ENCODE measurements at places on chromosomes 5 and 9.

DNA sequence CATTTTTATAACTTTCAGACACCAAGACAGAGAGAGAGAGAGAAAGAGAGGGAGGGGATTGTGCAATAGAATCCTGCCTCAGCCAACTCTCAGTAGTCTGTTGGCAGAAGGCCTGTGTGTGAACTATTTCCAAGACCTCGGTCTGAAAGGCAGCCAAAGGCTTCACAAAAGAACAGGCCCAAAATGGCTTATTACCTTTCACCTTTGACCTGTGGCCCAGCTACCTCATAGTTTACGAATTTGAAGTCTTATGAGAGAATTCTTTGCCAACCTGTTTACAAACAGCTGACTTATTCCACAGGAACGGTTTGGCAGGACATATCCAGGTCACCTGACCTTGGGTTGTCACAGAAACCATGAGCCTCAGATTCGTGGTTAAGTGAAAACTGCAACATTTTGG lies 48.6 kb downstream of the NR2F1-AS1 start:
- DNase-seq: no peak

DNA sequence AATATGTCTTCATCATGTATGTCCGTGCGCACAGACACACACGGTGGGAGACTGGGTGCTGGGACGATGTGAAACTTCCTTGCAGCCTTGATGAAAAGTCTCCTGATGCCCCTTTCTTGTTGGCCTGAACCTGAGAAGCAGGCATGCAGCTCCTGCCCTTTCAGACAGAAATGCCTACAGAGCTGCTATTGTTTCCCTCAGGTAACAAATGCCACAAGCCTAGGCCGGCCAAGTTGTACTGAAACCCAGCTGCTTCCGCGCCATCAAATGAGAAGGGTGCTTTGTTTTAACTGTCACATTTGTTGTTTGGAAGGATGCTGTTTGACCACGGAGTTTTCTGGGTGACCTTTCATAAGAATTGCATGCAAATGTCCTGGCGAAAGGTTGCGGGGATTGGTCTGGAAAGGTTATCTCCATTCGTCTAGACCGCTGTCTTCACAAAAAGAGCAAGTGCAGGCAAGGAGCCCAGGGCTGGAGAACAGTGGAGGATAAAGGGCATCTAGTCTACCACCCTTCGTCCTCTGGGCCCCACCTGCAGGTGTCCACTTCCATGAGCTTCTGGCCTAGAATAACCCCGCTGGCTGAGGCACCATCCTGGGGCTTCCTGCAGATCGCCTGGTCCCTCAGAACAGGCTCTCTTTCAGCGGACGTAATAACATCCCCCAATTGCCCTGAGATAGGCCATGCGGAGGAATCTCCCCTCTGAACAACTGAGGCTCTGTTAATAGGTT lies 197.2 kb downstream of the SEMA6A start:
- no peak for DNase-seq

- no peak for DNase-seq
These were observed 85.0 kb downstream of the STK10 start for GRCh38 chr5:172102913-172103626.

DNA sequence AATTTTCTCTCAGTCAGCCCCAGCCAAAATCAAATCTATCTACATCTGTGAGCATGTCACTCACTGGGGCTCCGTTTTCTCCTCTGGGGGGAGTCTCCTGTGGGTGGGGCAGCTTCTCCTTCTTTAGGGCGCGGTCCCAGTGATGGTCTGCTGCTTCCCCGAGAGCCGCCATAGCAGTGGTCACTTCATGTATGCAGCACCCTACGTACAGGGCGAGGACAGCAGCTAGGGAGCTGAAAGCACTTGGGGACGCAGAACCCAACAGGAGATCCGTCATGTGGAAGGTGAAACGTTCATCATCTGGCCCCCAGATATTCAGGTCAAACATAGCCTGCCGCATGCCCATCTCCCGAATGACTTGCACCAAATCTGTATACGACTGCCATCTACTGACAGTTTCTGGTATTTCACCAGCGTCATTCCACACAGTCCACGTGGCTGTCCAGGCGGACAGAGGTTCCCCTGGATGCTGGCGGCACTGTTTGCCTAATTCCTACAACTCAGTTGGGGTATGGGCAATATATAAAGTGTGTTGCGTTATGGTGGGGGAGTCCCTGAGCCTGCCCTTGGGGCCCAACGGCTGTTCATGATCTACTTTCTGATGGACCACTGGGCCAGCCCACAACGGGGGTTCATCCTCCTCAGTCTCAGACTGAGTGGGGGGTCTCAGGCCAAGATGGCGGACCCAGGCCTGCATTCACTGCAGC lies 795.0 kb downstream of the EFNA5 start:
- DNase-seq: no peak

DNA sequence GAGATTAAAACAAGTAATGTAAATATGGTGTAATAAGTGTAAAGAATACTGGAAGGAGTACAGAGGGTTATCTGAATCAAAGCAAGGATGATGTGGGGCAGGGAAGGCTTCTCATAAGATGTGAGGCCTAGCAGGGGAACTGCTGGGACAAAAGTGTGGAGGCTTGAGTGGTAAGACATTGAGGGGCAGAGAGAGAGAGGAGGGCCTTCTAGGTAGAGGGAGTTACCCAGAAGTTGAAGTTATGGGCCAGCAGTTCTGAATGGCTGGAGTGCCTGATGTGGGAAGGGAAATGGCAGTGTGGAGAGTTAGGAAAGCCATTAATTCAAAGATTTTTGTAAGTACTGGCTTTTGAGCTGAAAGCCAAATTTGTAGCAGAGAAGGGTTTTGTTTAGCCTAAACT lies 36.8 kb downstream of the CPEB4 start:
- no peak for DNase-seq

DNA sequence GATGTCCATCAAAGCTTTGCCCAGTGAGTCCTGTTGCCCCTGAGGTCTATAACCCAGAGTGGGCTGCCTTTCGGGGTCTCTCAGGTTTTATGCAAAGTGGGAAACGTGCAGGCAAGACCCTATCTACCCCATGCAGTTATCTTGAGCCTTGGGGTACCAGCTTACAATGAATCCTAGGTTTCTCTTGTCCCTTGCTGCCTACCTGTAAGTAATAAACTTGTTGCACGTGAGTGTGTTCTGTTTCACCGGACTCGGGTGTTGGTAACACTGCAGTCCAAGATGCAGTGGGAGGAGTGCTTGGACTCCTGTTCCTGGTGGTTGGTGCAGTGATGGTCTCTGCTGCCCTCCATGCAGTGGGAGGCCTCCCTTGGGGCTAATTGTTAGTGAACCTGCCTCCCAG lies 85.6 kb upstream of the ALDH1B1 start:
- DNase-seq: no peak

DNA sequence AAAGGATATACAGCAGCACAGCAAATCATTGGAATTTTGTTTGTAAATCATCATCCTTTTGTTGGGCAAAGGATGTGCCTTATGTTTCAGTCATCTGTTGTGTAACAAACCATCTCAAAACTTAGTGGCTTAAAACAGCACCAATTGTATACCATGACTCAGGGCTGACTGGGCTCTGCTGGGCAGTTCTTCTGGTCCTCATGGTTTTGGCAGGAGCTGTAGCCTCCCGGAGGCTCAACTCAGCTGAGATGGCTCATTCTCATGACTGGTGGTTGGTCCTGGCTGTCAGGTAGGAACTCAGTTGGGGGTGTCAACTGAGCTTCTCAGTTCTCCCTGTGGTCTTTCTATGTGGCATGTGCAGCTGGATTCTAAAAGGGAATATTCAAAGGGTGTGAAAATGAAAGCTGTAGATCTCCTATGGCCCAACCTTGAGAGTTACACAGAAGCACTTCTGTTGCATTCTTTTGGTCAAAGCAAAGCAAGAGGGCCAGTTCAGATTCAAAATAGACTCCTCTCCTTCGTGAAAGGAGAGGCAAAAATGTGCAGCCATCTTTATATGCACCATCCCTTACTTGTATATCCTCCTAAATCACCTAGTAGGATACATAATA lies 39.1 kb upstream of the CPEB4 start:
- no peak for DNase-seq

GRCh38 chr5:90096415-90097081 lies 313.0 kb downstream of the CETN3 start:
- no peak for DNase-seq

- DNase-seq: no peak
These were observed 314.3 kb downstream of the EBF1 start for GRCh38 chr5:158785397-158785796.

DNA sequence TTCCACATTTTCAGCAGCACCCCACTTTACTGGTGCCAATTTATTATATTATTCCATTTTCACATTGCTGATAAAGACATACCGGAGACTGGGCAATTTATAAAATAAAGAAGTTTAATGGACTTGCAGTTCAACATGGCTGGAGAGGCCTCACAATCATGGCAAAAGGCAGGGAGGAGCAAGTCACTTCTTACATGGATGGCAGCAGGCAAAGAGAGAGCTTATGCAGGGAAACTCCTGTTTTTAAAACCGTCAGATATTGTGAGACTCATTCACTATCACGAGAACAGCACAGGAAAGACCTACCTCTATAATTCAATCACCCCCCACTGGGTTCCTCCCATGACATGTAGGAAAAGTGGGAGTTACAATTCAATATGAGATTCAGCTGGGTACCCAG lies 641.8 kb upstream of the MEF2C start:
- DNase-seq: no peak

DNA sequence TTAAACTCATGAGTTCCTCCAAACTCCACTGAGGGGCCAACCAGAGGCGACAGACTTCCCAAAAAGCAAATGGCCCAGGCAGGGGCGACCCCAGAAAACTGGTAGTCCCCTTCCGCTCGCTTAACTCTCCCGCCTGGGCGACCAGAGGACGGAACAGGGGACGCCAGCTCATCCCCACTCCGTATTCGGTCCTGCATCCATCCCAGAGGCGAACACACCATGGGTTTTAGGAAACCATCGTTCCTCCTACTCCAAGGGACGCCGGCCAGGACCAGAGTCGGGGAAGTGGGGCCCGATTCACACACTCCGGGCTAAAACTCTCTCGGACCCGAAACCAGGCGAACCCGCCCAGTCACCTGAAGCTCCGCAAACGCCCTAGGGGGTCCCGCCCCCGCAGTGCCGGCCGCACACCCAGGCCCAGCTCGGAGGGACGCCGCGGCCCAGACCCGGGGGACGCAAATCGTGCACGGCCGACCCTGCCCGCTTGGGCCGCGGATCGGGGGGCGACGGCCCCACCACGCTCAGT lies 478 bp downstream of the TEX10 start:
- peak; percentile 1 for DNase-seq

DNA sequence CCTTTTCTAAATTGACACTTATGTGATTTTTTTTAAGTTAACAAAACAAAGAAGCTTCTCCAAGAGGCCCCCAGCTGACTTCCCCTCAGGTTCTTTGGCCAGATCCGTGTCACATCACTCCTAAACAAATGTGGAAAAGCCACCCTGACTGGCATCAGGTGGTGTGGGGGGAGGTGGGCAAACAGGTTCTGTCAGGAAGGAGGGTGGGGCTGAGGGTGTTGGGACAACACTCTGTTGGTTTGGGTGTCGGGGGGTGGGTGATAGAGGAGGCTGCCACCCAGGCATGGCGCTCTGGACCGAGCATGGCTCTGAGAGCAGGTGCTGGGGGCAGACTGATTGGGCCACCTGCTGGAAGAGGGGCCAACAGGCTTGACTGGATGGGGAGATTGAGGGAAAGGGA lies 210.9 kb downstream of the HSPA4 start:
- no peak for DNase-seq

GRCh38 chr5:81397176-81397575 lies 3.2 kb upstream of the ACOT12 start:
- no peak for DNase-seq

DNA sequence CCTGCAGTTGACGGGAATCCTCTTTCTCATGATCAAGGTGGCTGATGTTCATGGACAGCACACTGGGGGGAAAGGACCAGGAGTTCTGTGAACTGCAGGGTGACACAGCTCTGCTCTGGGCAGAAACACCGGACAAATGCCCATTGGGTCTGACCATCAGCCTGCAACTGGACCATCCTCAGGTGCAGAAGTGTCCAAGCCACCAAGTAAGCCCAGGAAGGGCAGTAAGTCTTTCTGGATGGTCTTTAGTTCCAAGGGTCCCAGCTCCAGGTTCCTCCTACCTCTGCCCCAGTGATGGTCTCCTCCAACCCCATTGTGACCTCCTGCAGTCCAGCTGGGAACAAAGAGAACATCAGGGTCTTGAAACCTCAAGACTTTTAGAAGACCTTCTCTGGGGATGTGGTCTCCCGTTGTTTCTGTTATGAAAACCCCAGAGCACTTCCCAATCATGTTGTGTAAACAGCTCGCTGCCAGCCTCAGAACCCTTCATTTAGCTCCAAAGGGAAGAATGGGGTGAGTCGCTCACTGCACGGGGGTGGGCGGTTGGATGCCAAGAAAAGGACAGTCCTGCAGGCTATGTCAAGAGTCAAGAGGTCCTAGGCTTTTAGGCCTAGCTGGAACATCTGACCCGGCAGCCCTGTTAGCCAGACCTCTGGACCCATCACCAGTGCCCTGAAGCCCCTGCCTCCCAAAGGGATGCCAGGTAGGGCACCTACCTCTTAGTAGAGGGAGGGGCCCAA lies 41.8 kb upstream of the TCF7 start:
- no peak for DNase-seq

DNA sequence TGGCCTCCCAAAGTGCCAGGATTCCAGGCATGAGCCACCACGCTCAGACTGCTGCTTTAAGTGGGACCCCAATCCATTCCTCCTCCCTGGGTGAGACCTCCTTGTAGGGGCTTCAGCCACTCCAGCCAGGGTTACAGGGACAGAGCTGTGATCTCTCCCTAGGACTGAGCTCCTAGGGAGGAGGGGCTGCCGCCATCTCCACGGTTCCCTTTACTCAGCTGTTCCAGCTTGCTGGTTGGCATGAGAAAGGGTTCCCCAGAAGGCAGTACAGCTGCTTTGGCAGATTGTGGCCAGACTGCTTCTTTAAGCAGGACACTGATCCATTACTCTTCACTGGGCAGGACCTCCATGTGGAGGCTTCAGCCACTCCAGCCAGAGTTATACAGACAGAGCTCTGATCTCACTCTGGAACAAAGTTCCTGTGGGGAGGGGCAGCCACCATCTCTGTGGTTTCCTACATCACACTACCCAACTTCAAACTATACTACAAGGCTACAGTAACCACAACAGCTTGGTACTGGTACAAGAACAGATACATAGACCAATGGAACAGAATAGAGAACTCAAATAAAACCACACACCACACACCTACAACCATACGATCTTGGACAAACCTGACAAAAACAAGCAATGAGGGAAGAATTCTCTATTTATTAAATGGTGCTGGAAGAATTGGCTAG lies 7.2 kb downstream of the INSL6 start:
- no peak for DNase-seq

- no peak for DNase-seq
These were observed 1058.5 kb upstream of the DMAC1 start for GRCh38 chr9:8857926-8858595.

GRCh38 chr9:4070266-4070665 lies 229.6 kb downstream of the GLIS3 start:
- no peak for DNase-seq

DNA sequence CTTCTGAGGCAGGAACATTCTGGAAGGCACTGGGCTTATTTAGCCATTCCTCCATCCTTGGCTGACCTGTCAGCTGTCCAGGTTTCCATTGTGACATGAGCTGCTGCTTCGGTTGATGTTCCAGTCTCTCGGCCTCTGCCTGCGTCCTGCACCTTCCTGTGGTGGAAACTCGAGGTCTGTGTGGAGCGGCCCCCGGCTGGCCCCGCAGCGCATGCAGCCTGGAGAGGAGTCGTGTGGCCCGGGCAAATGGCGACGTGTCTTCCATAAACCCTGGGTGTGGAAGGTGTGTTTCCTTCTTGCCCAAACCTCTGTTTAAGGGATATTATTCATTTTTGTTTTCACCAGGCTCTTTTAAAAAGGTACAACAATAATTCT lies 36.5 kb upstream of the SLC9A3 start:
- no peak for DNase-seq

GRCh38 chr9:91727316-91727861 lies 222.6 kb downstream of the ROR2 start:
- DNase-seq: no peak

Measured in stimulated activated CD8-positive, alpha-beta memory T cell treated with anti-CD3 and anti-CD28 coated beads, Interleukin-4, amount 100 ng/mL, for 4 hours (primary cell).